NCI-H187 treated with DMSO at 0.1 percent for 48 hours (cell line): ENCODE measurements at places on chromosomes 3 and 15.
A peak's percentile ranks its signal among the peaks of the same experiment; 100 is the strongest.

DNA sequence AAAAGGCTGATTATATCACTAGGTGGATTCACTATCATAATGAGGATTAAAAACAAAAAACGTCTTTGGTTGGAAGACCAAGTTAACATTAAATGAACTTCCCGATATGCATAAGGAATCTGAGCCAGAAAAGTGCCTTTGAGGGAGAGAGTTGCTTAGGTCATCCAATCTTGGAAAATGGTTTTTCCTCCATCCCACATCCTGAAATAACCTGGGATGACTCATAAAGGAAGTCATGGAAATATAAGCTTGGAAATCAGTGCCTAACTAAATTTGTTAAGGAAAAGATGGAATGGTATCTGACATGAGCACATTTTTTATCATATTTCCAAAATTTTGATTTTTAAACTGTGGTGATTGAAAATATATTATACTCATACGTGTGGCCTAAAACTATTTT lies 66.0 kb downstream of the KBTBD8 start:
- no peak for DNase-seq

DNA sequence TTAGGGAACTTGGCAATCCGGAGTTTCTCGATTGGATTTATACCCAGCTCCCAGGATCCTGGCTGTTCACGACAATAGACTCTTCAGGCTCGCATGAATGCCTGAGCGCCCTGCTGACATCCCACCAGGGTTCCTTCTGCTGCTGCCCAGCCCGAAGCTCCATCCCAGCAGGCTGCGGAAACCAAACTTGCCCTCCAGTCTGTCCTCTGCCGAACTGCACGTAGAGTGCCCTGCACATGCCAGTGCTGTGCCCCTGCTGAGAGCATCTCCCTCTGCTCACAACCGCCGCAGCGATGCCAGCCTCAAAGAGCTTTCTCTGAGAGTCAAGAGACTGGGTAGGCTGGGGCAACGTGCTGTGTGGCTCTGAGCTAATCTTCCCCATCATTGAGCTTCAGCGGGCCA lies 6.9 kb downstream of the ADAMTS7 start:
- DNase-seq: no peak

DNA sequence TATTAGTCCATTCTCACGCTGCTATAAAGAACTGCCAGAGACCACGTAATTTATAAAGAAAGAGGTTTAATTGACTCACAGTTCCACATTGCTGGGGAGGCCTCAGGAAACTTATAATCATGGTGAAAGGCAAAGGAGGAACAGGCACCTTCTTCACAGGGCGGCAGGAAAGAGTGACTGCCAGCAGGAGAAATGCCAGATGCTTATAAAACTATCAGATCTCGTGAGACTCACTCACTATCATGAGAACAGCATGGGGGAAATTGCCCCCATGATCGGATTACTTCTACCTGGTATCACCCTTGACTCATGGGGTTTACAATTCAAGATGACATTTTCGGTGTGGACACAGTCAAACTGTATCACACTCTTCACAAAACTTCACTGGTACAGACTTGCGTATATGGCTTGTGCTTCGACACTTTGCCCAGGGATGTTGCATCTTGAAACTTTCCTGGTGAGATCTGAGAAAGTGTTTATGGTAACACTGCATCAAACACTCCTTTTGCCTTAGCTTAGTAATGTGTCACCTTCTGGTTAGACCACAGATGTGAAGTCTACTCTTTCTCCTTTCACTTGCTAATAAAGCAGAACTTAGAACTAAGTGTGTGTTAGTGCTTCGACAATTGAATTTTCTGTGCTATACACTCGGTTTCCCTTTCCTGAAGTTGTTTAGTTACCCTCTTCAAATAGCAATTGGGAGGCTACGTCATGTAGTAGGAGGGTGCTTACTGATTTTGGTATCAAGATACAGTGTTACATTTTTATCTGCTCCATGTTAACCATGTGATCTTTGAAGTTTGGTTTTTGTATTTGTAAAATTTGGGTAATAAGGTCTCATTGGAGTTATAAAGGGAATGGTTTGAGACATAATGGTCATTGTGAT lies 185.7 kb downstream of the LPP start:
- DNase-seq: no peak

DNA sequence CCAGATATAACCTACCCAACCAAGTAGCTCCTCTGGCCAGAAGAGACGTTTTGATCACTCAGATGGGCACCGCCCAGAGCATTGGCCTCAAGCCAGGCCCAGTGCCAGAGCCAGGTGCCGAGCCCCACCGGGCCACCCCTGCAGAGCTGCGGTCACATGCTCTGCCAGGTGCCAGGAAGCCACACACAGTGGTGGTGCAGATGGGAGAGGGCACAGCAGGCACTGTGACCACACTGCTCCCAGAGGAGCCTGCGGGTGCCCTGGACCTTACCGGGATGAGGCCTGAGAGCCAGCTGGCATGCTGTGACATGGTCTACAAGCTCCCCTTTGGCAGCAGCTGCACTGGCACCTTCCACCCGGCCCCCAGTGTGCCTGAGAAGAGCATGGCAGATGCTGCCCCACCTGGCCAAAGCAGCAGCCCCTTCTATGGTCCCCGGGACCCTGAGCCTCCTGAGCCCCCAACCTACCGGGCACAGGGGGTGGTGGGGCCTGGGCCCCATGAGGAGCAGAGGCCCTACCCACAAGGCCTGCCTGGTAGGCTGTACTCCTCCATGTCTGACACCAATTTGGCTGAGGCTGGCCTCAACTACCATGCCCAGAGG lies 19.1 kb upstream of the APEH start:
- DNase-seq: no peak

GRCh38 chr3:61358364-61358763 lies 107.1 kb upstream of the FHIT start:
- no peak for DNase-seq

- DNase-seq: no peak
Measured at GRCh38 chr15:58469432-58470353, 37.9 kb downstream of the LIPC start.

DNA sequence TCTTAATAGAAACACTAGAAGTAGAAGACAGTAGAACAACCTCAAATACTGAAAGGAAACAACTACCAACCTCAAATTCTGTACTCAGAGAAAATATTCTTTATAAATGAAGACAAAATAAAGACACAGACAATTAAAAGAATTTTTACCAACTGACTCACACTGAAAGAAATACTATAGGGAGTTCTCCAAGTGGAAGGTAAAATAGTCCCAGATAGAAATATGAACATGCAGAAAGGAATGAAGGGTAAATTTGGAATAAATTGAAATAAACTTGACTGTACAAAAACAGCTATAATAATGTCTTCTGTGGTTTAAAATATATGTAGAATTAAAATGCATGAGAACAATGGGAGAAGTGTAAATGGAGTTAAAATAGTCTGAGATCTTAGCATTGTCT lies 36.7 kb upstream of the CCDC174 start:
- DNase-seq: no peak

- no peak for DNase-seq
Measured at GRCh38 chr3:132231633-132232032, 85.6 kb upstream of the ACP3 start.

GRCh38 chr3:129343643-129344360 lies 65.1 kb downstream of the HMCES start:
- DNase-seq: no peak

GRCh38 chr3:149820183-149820582 lies 7.2 kb downstream of the RNF13 start:
- no peak for DNase-seq

- DNase-seq: peak; percentile 23
Measured at GRCh38 chr3:194761384-194761783, 75.7 kb downstream of the FAM43A start.

DNA sequence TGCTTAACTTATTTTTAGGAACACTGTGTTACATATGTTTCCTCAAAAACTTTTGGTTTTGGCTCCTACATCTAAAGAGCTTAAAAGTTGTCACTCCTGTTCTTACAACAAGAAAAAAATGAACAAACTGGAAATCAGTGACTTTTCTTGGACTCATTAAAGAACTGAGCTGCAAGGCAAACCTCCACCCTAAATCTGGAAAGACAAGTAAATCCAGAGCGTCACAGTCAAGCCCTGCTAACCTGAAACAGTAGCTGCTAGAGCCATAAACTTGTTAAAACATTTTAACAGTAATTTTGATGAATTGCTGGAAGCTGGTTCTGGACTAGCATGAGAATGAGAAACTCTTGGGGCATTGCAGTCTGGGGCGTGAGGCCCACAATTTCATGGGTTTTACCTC lies 350.5 kb upstream of the COL8A1 start:
- no peak for DNase-seq

GRCh38 chr3:187742351-187743171 lies 2.7 kb downstream of the BCL6 start:
- no peak for DNase-seq

- DNase-seq: no peak
Measured at GRCh38 chr3:141346418-141346817, 21.9 kb upstream of the ZBTB38 start.

- no peak for DNase-seq
Measured at GRCh38 chr3:83928391-83928790, 1030.4 kb upstream of the CADM2 start.

GRCh38 chr15:76566276-76566675 lies 229.7 kb downstream of the ISL2 start:
- DNase-seq: no peak

DNA sequence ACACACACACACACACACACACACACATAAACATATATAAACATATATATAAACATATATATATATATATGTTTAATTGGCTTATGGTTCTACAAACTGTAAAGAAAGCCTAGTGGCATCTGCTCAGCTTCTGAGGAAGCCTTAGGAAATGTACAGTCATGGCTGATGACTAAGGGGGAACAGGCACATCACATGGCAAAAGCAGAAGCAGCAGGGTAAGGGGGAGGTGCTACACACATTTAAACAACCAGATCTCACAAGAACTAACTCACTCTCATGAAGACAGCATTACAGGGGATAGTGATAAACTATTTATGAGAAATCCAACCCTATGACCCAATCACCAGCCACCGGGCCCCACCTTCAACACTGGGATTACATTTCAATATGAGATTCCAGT lies 922.9 kb downstream of the SI start:
- no peak for DNase-seq

DNA sequence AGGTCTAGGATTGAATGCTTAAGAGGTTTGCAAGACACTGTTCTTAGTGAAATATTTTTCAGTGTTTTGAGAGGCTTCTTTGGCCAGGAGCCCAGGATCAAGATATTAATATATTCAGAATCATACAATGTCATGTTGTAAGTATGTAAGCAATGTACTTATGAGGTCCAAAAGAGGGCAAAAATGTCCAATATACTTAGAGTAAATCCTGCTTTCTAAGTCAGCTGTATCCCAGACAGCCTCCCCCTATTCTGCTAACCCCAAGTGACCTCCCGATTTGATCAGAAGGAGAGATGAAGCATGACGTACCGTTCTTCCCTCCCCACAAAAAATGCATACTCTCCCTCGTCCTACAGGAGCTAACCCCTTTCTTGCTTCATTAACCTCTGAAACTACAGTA lies 70.9 kb downstream of the CHAC1 start:
- DNase-seq: no peak

DNA sequence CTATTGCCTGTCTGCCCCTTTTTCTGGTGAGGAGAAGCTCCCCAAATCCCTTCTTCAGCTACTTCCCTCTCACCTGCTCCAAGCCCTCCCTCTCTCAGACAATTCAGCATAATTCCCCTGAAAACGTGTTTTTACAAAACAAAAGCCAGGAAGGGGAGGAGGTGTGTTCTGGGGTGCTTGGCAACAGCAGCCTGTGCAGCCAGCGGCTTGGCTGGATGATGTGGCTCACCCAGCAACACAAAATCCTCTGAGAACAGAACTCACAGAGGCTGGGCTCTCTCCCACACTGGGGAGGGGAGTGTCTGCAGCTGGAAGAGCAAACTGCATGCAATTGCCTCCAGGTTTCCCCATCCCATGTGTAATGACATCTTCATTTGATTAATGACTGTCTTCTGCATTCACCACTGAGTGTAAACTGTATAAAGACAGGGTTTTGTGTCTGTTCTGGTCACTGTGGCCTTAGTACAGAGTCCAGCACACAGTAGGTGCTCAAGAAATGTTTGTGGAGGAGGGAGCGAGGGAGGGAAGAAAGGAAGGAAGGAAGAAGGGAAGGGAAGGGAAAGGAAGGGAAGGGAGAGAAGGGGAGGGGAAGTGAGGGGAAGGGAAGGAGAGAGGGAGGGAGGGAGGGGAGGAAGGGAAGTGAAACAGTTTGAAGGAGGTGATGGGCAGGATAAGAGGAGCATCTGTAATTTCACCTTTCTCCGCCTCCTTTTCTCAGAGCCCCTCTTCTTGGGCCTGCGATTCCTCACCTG lies 70.1 kb upstream of the GLCE start:
- DNase-seq: no peak

- DNase-seq: no peak
Measured at GRCh38 chr3:38478901-38479300, 17.2 kb upstream of the EXOG start.

GRCh38 chr3:197490098-197491058 lies 65.4 kb downstream of the BDH1 start:
- no peak for DNase-seq

DNA sequence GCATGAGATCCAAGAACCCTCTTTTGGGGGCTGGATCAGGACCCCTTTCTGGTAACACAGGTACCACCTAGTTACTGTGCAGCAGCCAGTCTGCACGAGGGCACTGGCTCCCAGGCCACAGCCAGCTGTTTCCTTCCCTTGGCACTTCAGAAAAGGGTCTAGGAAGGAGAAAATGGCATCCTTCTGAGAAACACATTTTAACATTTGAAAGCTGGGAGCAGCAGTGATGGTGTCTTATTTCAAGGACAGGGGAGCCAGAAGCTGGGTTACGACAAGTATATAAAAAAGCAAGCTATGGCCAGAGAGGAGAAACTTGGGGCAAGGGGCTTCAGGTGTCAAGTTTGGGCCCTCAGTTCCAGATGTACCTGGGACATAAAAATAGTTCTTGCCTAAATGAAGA lies 282.8 kb downstream of the CTNNB1 start:
- no peak for DNase-seq

DNA sequence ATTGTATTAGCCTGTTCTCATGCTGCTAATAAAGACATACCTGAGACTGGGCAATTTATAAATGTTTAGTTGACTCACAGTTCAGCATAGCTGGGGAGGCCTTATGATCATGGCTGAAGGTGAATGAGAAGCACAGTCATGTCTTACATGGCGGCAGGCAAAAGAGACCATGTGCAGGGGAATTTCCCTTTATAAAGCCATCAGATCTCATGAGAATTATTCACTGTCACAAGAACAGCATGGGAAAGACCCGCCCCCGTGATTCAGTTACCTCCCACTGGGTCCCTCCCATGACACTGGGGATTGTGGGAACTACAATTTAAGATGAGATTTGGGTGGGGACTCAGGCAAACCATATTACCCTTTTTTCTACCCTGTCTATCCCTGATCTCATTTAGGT lies 51.5 kb upstream of the MYZAP start:
- no peak for DNase-seq

- no peak for DNase-seq
Measured at GRCh38 chr3:36714343-36715086, 49.8 kb downstream of the DCLK3 start.

DNA sequence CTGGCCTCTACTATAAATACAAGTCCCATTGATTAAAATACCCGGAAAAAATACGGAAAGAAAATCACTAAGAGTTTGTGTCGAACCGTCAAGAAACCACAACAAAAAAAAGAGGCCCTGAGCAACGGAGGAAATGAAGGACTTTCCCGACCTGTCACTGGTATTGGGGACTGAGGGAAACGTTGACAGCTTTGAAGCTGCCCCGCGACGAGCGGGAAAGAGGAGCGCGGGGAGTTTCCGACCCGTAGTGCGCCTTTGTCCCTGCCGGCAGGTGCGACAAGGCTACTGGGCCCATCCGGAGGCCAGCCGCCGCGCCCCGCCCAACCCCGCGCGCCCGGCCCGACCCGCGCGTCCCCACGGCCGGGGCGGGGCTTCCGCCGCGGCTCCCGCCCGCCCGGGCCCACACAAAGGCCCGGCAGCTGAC lies 416 bp downstream of the PBRM1 start:
- DNase-seq: peak; percentile 22
